Thymus (tissue), 14 donors: ENCODE measurements at places on chromosomes 11 and 22.
A peak's percentile ranks its signal among the peaks of the same experiment; 100 is the strongest.

DNA sequence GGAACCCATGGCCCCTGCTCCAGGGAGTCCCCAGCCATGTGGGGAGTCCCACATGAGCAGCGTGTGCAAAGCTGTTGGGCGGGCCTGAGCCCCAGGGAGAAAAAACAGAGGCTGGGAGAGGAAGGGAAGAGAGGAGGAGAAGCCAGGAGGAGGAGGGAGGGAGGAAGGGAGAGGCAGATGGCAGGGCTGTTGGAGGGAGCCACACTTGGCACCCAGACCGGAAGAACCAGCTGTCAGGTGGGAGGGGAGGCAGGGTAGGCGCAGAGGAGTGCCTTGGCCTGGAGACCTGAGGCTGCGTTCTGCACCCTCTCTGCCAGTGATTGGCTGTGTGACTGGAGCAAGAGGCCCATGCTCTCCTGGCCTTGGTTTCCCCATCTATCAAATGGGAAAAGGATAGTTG, 6.7 kb downstream of the SYNGR1 start:
- DNase-seq: peak; percentile 29

GRCh38 chr22:46517255-46517761, 20.1 kb downstream of the CELSR1 start:
- DNase-seq: no peak

DNA sequence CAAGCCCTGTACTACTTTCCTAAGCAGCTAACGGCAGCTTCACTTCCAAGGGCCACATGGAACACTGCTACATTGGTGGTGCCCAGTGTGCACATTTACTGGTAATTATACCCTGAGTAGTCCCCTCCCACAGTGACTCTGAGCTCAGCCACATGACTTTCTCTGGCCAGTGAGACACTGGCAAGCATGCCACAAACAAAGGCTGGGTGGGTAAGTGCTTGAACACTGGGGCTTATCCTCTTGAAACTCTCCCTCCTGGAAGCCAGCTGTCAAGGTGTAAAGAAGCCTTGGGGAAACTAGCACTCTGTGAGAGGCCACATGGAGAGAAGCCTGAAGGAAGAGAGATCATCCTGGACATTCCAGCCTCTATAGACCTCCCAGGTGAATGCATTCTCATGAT, 54.4 kb upstream of the DRD2 start:
- DNase-seq: no peak

- DNase-seq: no peak
Measured at GRCh38 chr22:23212061-23213021, 32.0 kb downstream of the BCR start.

GRCh38 chr11:92276773-92277172, 52.2 kb downstream of the FAT3 start:
- DNase-seq: no peak

DNA sequence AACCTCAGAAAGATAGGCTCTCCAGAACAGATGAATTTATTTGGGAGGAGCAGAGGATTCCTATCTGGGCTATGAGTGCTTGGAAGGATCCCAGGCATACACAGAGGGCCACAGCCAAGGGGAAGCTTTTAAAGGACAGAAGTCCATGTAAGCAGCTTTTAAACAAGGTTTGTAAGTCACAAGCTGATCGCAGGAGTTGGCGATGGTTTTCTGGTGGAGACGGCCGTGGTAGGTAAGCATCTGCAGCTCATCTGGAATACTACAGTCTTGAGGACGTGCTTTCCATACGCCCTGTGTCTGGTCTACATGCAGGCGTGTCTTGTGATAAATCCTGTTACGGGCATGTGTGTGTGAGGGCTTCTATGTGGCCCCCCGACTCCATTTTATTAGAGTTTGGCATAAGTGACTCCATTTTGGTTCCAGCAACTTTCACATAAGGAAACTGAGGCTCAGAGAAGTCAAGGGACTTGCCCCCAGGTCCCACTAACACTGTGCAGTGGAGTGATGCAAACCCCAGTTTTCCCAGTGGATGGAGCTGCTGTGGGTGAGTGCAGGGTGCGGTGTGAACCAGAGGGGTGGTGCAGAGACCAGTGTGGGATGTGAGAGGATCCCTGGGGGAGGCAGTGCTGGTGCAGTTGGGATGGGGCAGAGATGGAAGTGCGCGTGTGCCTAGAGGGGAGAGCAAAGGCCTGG, 11.8 kb upstream of the ACY3 start:
- DNase-seq: no peak

DNA sequence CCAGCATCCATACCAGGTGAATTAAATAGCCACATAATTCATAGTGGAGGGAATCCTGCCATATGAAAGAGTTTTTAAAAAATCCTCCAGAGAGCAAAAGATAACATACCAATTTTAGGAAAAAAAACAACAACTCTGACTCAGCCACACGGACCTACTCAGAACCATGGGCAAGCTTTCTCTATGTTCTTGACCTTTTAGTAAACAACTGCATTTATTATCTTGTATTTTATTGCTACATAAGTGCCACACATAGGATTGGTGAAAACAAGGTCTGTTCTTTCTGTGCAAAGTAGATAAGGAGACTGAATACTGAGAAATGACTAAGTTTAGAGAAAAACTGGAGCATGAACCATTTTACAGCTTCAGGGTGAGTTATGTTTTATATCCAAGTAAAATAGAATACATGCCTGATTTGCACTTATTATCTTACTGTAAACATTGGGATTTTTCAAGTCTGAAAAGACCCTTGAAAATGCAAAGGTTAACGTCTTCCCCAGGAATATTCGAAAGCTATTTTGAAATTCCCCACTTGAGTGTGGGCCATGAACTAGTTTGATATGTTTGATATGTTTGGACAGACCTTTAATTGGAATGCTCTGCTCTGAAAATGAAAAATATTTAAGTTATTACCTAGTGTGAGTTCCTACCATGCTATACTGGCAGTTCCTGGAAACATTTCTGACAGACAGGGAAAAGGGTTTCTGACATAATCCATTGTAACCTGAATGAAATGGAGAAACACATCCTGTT, 89.5 kb upstream of the DDI1 start:
- DNase-seq: no peak

- peak; percentile 86 for DNase-seq
Measured at GRCh38 chr11:96257972-96258934, 84.7 kb downstream of the MAML2 start.

- no peak for DNase-seq
Measured at GRCh38 chr11:7564803-7565202, 51.0 kb downstream of the PPFIBP2 start.

DNA sequence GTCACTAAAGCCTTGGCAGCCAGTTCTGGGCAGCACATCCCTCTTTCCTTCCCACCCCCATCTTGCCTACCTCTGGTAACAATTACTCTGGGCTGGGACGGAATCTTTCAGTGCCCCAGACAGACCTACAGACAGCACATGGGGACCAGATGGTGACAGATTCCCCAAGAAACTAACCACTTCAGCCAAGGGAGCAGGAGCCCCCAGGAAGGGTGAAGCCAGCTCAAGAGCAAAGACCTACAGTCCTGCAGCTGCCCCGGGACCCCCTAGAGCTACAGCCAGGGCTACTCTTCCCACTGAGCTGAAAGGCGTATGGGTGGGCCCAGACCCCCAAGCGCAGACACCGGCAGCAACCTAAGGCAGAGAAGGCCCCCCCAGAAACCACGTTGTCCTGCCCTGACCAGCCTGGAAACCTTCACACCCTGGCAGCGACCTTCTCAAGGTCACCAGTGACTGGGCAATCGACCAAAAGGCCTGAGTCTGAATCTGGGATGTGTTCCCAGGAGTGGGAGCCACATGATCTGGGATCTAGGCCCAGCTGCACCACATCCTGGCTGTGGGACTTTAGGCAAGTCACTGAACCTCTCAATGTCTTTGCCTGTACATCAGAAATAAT, 65.8 kb downstream of the LRRC32 start:
- no peak for DNase-seq

DNA sequence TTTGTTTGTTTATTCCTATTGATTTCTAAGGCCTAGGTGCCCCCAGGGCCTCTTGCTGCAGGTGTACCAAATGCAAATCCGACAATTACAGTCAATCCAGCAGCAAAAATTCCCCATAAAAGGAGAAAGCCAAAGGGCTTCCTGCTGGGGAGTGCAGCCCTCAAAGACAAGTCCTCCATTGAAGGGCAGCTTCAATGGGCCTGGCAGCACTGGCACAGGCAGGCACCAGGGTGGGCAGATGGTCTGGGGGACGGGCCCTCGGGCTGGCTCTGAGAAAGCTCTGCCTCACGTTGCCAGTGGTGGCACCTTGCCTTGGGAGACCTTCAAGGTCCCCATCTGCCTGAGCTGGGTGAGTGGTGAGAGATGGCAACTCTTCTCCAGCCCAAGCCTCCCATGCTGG, 128.0 kb downstream of the DSCAML1 start:
- no peak for DNase-seq

DNA sequence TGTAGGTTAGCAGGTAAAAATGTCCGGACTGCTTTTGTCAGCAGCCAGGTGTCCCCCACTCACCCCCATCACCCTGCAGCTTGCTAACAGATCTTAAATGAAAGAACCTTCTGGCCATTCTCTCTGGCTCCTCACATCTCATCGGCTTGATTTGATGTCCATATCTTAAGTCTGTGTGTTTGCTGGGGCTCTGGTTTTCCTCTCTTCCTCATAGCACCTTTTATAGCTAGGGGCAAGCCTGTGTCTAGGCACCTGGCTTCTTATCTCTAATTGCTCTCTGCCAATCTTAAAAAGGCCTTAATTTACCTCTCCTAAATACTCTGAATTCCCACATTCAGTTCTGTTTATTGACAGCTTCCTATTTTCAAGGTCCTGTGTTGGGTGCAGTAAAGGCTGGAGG, 72.0 kb downstream of the ARHGAP42 start:
- DNase-seq: no peak

GRCh38 chr11:72807792-72808191, 6.4 kb upstream of the ATG16L2 start:
- DNase-seq: no peak

GRCh38 chr11:3959903-3960265, 104.4 kb downstream of the STIM1 start:
- DNase-seq: no peak

DNA sequence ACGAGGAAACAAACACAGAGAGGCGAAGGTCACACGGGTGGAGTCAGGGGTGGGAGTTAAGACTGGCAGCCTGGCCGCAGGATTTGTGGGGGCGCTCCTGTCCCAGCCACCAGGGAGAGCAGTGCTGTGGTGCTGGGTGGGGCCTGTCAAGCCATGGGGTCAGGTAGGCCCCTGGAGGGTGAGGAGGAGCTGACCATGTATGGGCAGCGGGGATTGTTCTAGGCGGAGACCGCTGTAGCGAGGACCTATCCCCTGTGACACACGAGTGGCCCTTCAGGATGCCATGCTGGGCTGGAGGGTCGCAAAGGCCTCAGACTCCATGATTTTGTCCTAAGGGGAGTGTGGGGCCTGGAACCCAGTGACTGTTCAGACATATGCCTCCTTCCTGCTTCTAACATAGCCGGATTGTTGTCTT, 1.6 kb upstream of the RPS19BP1 start:
- DNase-seq: no peak

- DNase-seq: peak; percentile 74
Measured at GRCh38 chr11:44596525-44597276, 31.2 kb downstream of the CD82 start.

DNA sequence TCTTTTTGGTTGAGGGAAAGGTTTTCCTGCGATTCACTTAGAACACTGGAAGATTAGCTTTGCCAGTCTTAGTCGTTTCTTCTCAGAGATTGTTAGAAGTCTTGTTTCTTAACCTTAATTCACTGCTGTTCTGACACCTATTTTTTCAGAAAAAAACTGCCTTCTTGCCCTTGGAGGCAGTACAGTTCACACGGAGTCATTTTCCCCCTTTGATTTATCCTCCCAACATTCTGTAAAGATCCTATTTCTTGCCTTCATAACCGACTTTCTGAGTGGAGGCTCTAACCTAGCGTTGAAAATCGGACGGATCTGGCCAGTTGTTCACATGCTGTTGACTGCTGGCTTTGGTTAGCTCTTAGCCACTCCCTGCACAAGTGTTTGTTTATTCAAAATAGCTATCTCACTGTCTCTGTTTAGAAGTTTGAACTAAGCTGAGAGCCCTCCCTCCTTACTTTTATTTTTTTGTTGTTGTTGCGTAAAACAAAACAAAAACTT, 737 bp downstream of the BCL2L13 start:
- peak; percentile 60 for DNase-seq

GRCh38 chr11:5226732-5227310, at the start of gene HBB:
TSS of gene HBB (minus strand) at chr11:5227071. CDS start at chr11:5227021, 50 bp downstream.
- no peak for DNase-seq

GRCh38 chr11:123407996-123408597, 22.0 kb upstream of the GRAMD1B start:
- no peak for DNase-seq

DNA sequence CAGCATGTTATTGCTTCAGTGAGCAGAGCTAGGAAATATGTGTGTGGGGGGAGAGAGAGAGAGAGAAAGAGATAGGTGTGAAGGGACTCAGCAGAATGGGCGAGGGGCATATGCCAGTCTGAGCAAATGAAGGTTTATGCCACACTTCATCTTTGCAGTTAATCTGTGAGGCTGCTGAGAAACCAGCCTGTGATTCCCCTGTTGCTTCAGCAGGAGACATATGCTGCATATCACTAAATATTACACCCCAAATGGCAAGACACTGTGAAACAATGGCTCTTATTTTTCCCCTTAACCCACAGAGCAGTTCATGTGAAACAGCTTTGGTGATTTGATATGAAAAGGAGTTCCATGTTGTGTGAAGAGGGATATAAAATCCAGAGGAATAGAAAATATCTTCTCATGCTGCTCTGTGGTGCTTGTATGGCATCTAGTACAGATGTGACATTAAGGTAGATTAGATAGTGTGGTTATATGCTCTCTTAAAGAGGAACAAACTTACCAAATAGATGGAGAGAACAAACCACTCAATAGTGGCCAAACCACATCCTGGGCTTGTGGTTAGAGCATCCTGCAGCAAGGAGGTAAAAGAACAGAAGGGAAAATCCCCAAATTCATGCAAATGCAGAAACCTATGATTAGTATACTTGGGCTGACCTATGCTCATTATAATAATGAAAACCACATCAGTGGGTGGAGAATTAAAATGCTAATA, 864.2 kb downstream of the FAM181B start:
- peak; percentile 55 for DNase-seq

DNA sequence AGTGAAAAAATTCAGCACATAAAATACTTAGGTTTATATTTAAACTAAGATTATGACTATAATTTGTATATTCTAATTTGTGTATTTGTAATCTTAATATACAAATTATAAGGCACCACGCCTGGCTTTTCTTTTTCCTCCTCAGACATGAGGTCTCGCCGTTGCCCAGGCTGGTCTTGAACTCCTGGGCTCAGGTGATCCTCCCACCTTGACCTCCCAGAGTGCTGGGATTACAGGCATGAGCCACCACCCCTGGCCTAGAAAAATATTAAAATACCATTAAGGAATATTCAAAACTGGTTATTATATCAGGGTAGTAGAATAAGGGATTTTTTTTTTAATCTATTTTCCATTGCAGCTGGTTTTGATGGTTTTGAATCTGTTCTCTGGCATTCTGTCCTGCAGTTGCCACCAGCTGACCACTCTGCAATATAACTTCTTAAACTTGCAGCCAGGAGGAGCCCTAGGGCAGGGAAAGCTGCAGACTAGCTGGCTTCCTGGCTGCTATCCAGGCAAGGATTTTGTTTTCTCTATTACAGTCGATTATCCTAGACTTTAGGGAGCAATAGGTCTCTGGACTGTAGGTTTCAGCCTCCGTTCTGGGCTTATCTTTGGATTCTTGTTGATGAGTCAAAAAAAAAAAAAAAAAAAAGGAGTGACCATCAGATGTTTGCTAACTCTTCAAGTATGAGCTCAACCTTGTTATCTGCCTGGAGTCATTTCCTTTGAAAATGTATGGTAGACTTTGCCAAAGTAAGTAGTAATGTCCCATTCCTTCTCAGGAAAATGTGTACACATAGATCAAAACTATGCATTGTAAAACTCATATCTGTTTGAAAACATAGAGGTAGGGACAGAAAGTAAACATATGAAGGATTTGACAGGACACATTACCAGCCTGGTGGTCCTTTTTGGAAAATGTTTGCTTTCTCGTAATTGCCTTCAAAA, 13.2 kb downstream of the POLA2 start:
- no peak for DNase-seq
